Ureter (tissue), 1 donor: ENCODE measurements at places on chromosomes 5 and 9. TPM values are rescaled to one million over a fixed set of nuclear protein-coding genes. Genes with fewer than 3 reads are reported as not detected.

Gene GAS1
- 11.6 TPM for total RNA-seq

DNA sequence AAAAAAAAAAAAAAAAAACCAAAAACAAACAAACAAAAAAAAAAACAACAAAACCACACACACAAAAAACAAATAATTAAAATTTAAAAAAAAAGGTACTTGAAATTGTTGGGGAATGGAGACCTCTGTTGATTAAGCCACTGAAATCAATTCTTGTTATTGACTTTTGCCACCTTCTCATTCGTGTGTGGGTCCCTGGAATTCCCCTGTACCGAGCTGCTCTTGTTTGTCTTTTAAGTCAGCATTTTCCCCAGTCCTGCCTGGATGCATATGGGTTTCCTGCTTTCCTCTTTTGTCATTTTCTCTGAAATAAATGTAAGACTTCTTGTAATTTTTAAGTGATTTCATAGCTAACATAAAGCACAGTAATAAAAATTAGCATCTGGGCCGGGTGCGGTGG is 45.5 kb downstream of the GPBP1 start:
- DNase-seq: no peak

DNA sequence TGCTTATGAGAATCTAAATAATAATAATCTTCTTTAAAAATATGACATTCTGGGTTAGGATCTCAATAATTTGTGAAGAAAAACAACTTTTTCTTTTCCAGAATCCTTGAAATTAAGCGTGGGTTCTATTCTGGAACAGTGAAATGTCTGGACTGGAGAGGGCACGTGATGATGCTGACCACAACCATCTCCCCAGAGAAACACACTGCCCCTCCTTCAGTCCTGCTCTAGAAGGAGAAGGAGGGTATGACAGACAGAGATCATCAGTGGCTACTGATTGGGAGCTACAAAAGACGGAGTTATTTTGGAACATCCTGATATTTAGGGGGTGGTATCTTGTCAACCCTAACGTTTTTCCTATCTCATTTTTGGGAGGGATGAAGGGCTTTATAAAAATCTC is 40.2 kb downstream of the MEF2C start:
- DNase-seq: no peak

GRCh38 chr5:149429839-149430721 is 51.0 kb upstream of the IL17B start:
- DNase-seq: no peak

Gene SHB
- total RNA-seq: 33.0 TPM

DNA sequence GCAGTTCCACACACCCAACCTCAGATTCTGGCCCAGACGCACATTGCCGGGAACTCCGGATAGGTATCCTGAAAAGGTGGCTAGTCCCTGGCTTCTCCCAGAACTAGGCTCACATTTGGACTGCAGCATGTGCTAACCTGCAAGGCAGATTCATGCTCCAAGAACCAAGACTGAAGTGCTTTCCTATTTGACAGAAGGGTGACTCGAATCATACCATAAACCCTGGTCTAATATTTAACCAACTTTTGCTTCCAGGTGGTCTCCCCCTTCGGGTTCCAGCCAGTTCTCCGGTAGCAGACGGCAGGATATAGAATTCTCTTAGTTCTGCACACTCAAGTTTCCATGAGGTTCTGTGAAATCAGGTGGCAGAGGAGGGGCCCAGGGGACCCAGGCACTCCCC is 7.6 kb downstream of the PTGES start:
- DNase-seq: no peak

- no peak for DNase-seq
Observed at GRCh38 chr9:4197548-4197947, 102.3 kb downstream of the GLIS3 start.

Gene LHX2
- not detected for total RNA-seq

Gene PCDHB5
- 2.9 TPM for total RNA-seq

DNA sequence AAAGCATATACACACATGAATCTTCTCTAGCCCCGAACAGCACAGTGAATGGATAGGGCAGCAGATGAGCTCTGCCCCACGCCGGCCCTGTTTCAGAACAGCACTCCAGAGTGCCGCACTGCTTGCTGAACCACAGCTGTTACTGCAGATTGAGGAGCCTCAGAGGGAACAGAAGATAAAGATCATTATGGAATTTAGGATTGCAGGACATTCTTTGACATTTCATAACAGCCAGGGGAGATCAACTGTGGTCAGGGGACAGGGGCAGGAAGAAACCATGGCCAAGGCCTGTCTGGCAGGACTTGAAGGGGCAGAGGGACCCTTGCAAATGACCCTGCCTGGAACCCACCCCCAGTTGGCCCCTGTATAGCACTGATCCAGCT is 20.6 kb downstream of the IRF1 start:
- no peak for DNase-seq

Gene TAF9
- total RNA-seq: 49.8 TPM

GRCh38 chr5:39698838-39699560 is 274.2 kb upstream of the DAB2 start:
- DNase-seq: no peak

GRCh38 chr9:116900543-116900942 is 213.4 kb downstream of the TRIM32 start:
- no peak for DNase-seq

- no peak for DNase-seq
Observed at GRCh38 chr9:76181781-76182180, 212.4 kb downstream of the RFK start.

DNA sequence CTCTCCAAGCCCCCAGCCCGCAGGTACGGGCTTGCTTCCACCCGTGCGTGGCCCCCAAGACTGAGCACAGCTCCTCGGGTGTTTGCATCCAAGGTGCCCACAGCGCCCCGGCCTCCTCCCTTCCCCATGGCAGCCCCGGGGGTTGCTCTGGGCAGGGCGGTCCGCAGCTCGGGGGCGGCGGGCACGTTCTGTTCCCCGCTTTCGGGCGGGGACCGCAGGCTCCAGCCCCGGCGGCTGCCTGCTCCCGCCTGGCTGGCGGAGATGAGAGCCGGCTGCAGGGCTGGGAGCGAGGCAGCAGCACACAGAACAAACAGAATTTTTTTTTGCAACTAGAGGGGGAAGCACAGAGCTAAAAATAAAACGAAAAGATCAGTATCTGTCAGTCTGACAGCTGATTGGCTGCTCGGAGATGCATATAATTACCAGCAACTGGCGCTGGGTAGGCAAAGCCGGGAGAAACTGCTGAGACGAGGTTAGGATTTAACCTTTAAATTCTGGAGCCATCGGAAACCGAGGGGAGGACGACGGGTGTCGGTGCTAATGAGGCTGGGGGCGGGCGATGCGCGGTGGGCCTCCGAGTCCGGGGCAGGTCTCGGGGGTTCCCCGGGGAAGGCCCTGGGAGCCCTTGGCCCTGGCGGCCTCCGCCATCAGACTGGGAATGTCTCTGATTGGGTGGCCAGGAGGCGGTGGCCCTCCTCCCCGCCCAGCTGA is 142.7 kb upstream of the IER5L start:
- DNase-seq: peak; percentile 82

Gene SCGB3A2
- not detected for total RNA-seq

GRCh38 chr5:41510176-41510831 is at the start of gene PLCXD3:
PLCXD3 (minus strand) TSS chr5:41510601; CDS start chr5:41510526, 75 bp downstream.
- no peak for DNase-seq

Gene ATOSB
- 11.5 TPM for total RNA-seq

- no peak for DNase-seq
Observed at GRCh38 chr5:133321833-133322420, 270.1 kb downstream of the HSPA4 start.

Gene DAB2IP
- total RNA-seq: 103 TPM
